Right kidney (tissue), 9 donors: ENCODE measurements at places on chromosomes 7 and 10.

DNA sequence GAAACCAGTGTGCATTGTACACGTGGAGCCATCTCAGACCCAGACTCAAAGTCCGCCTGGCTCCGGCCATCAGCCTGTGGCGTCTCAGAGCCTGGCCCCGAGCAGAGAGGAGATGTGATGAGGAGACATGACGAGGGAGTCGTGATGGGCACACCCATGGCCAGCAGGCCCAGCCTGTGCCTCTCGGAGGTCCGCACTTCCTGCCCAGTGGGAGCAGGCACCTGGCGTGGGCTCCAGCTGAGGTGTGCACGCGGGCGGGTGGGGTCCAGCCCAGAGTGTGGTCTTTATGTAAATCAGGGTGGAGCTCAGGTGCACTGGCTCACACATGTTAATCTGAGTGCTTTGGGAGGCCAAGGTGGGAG is 26.0 kb upstream of the GPR146 start:
- DNase-seq, result no peak

GRCh38 chr7:52715701-52716100 is 319.7 kb upstream of the POM121L12 start:
- DNase-seq, result no peak

GRCh38 chr7:32958046-32959025 is 1.1 kb downstream of the FKBP9 start:
- DNase-seq, result no peak

GRCh38 chr10:50846753-50847152 is 38.7 kb downstream of the A1CF start:
- no peak for DNase-seq

- DNase-seq, result no peak
Measured at GRCh38 chr7:135411098-135411497, 98.8 kb downstream of the CNOT4 start.

- DNase-seq, result no peak
Measured at GRCh38 chr10:111429288-111430028, 352.6 kb downstream of the ADRA2A start.

DNA sequence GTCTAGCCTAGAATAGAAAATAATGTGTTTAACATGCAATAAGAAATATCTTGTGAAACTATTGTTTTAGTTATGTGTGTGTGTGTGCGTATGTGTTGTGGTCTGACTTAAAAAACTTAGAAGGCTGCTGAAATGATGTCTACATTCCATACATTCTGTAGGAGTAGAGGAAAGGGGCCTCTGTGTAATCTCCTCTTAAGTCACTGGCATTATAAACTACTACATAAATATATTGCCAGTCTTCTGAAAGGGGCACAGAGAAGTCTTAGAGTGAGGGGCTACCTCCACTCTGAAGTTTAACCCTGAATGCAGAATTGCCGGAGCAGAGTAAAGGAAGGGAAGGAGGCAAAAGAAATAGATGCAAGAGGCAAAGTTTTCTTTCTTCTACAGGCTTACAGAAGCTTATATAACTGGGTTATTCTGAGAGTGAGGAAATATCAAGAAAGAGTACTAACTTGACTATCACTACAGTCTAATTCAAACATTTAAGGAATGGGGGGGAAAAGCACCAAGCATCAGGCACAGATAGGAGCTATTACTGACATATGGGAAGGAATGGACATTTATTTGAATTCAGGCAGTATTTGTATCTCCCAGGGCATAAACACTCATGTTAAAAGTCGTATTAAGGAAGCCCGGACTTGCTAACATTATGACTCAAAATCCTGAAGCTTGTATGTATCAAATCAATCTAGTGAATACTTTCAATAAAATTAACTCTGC is 75.7 kb downstream of the DNAJC1 start:
- no peak for DNase-seq

- no peak for DNase-seq
Measured at GRCh38 chr10:69854511-69855345, 53.0 kb downstream of the COL13A1 start.

DNA sequence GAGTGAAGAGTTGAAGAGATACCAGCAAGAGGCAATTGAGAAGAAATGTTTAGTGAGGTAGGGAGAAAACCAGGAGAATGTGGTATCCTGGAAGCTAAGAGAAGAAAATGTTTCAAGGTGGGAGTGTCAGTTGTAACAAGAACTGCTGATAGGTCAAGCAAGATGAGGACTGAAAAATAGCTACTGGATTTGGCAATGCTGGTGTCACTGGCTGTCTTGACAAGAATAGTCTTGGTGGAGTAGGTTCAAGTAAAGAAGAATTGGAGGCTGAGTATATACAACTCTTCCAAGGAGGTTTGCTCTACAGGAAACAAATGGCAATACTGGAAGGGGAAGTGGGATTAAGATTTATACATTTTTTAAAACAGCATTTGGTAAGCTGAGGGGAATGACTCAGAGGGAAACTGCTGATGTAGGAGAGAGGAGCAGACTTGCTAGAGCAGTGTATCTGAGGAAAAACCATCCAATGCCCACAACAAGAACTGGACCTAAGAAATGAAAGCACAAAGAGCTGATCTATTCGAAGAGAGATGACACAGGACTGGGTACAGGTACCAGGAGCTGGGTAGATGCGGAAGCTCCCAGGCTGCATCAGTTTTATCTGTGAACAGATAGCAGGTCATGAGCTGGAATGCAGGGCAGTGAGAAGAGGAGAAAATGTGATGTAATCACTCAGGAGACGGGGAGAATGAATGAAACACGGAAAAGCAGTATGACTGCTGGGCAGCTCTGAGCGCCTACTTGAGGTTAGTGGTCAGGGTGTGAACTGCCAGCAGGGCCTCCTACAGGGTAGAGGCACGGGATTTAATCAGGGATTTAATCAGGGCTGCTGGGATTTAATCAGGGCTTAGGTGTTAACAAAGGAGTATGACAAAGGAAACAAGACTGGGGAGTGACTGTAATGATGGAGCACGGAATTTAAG is 34.5 kb downstream of the FAM25A start:
- no peak for DNase-seq

DNA sequence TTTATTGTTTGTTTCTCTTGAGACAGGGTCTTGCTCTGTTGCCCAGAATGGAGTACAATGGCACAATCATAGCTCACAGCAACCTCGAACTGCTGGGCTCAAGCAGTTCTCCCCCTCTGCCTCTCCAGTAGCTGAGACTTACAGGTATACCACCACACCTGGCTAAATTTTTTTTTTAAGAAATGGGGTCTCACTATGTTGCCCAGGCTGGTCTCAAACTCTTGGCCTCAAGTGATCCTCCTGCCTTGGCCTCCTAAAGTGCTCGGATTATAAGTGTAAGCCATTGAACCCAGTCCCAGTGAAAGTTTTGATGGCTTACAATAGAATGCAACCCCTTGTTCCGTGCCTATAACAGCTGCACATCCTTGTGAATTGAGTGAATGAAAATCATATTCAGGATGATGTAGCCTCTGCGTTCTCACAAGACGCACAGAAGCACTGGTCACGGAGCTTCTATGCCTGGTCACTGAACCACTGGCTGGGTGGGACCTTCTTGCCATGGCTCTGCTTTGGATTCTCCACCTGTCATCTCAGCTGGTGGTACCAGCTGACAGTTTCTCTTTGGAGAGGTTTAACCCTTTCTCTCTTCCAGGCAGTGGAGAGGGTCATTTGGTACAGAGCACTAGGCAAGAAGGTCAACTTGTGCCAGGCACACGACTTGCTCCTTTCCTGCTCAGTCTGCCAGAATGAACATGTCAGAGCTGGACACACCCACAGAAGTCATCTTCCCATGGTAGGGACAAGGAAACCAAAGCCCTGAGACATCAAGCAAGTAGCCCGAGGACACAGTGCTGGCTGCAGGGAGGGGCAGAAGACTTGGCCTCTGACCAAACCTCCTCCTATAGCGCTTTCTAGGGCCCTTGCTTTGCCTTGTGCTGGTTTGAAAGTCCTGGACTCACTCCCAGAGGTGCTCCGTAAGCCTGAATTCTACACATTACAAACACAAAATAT is 89.6 kb downstream of the ATXN7L1 start:
- no peak for DNase-seq

DNA sequence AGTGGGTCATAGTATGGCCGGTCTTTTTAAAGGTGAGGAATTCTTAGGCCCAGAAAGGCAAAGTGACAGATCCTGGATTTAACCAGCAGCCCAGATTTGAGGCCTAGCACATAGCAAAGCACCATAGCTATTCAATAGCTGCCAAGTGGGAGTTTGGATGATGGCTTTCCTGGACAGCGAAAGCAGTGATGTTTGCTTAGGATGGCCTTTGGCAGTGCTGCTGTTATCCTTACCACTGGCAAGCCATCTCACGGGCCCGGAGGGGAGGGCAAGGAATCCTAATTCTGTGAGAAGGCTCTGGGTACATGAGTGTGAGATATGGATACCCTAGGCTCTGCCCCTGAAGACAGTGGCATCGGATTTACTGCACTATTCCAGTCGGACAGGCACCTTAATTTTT is 50.4 kb downstream of the TCF7L2 start:
- DNase-seq, result no peak

GRCh38 chr7:30658479-30659074 is 23.7 kb downstream of the CRHR2 start:
- DNase-seq, result no peak

DNA sequence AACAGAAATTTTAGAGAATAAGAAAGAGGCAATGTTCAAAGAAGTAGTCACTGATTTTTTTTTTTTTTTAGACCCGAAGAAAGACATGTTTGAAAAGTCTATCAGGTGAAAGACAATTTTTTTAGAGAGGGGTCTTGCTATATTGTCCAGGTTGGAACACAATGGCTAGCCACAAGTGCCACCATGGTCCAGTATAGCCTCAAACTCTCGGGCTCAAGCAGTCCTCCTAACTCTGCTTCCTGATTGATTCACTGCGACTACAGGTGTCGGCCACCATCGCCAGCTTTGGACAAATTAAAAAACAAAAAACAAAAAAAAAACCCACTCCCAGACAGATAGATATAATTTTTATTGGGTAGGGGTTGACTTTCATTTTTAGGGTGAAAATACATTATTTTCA is 22.3 kb downstream of the FAM149B1 start:
- DNase-seq, result no peak

DNA sequence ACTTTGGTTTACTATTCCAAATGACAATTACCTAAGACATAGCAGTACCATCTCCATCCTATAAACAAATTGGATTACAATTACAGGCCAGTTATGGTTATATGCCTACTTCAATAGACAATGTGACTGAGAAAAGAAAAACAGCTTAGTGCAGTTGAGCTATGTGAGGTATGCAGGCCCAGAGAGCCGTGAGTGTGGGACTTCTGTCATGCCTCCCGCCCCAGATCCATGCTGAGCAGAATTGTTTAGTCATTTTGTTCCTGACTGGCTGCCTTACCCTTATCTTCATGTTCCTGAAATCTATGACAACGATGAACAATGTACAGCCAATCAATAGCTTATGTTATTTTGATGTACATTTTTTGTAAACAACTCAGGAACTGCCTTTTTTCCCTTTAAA is 21.7 kb downstream of the LARP4B start:
- no peak for DNase-seq

- no peak for DNase-seq
Measured at GRCh38 chr10:93579089-93579488, 12.6 kb downstream of the FFAR4 start.

DNA sequence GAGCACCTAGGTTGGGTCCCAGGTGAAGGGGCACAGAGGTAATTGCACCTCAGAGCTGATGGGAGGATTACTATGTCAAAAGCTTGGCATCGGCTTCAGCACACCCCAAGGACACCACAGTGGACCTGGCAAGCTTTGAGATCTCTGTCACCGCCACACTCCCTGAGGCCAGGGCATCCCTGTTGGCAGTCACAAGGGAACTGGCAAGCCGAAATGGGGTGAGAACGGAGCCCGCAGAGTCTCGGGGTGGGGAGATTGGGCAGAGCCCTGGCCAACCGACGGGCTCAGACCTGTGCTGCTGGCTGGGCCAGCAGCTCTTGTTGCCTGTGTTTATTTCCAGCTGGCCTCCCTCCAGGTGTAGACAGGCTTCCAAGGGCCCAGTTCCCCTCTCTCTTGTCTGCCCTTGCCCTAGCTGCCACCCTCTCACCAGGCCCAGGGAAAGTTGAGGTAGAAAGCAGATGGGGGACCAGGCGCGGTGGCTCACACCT is 2.5 kb downstream of the HSPB1 start:
- DNase-seq, result no peak

DNA sequence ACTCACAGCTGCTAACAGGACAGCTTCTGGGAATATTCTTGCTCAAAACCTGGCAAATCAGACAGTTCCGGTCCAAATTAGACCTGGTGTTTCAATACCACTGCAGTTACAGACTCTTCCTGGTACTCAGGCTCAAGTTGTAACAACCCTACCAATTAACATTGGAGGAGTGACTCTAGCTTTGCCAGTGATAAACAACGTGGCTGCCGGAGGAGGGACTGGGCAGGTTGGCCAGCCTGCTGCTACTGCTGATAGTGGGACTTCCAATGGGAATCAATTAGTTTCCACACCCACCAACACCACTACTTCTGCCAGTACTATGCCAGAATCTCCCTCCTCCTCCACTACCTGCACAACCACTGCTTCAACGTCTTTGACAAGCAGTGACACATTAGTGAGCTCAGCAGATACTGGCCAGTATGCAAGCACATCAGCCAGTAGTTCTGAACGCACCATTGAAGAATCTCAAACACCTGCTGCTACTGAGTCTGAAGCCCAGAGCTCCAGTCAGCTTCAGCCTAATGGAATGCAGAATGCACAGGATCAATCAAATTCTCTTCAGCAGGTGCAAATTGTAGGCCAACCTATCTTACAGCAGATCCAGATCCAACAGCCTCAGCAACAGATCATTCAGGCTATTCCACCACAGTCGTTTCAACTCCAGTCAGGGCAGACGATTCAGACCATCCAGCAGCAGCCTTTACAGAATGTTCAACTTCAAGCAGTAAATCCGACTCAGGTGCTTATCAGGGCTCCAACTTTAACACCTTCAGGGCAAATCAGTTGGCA is 2.1 kb downstream of the SP4 start:
- no peak for DNase-seq

- DNase-seq, result no peak
Measured at GRCh38 chr10:132301371-132302330, 6.1 kb downstream of the STK32C start.

DNA sequence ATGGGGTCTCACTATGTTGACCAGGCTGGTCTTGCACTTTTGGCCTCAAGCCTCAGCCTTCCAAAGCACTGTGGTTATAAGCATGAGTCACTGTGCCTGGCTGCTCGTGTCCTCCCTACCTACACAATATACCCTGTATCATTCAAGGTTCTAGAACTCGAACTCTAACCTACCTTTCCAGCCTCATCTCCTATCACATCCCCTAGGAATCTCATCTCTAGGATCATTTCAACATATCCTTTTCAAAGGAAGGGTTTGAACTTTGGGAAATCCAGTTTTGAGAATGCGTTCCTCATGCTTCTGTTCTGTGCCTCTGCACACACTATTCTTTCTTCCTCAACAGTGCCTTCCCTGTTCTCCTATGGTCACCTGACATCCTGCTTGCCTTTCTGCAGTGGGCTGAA is 87.8 kb upstream of the RHEB start:
- no peak for DNase-seq

GRCh38 chr7:137882261-137882668 is 35.5 kb upstream of the DGKI start:
- no peak for DNase-seq

DNA sequence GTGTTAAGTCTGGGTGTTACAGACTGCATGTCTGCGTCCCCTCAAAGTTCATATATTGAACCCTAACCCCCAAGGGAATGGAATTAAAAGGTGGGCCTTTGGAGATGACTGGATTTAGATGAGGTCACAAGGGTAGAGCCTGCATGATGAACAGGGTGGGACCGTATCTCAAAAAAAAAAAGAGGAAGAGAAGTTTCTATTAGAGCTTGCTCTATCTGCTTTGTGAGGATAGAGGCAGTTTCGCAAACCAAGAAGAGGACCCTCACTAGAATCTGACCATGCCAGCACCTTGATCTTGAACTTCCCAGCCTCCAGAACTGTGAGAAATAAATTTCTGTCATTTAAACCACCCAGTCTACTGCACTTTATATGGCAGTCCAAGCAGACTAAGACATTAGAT is 1.4 kb downstream of the KIN start:
- DNase-seq, result no peak
